ENCODE measurements at places on chromosomes 16 and 17. TPM values are rescaled to one million over a fixed set of nuclear protein-coding genes. Genes with fewer than 3 reads are reported as not detected.

FOXC2 gene
- total RNA-seq: 2.2 TPM

HEATR9 gene
- total RNA-seq: not detected

TP53TG3D gene
- 0.29 TPM for total RNA-seq

MYH13 gene
- not detected for total RNA-seq

DNA sequence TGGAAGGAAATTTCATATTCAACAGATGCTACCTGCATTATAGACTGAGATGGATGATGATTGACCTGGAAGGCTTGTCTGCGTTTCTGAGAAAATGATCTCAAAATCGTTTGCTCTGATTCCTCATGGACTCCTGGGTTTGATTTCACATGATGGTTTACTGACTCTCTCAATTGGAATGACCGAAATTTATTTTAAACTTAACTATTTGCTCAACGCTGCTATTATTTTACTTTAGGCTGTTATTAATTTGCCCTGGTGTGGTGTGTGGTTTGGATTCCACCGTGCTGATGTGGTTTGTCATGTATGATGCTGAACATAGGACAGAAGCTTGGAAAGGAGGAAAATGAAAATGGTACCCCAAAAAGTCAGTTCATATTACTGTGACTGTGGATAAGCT, 37.3 kb upstream of the ELAC2 start:
- no peak overlapping the region for H3K27ac ChIP-seq
- no peaks in the 10 kb centered on the region for H3K4me1 ChIP-seq
- peaks cover 4% of the 10 kb centered on the region for H3K27me3 ChIP-seq
- no peaks in the 10 kb centered on the region for H3K36me3 ChIP-seq

- no peaks in the 10 kb centered on the region for H3K27me3 ChIP-seq
- H3K4me3 ChIP-seq: no peak overlapping the region
- peak; percentile 78 for DNase-seq
- H3K27ac ChIP-seq: no peak overlapping the region
- H3K4me1 ChIP-seq: no peaks in the 10 kb centered on the region
Measured at GRCh38 chr16:57145046-57146021, 40.5 kb downstream of the PSME3IP1 start.

DNA sequence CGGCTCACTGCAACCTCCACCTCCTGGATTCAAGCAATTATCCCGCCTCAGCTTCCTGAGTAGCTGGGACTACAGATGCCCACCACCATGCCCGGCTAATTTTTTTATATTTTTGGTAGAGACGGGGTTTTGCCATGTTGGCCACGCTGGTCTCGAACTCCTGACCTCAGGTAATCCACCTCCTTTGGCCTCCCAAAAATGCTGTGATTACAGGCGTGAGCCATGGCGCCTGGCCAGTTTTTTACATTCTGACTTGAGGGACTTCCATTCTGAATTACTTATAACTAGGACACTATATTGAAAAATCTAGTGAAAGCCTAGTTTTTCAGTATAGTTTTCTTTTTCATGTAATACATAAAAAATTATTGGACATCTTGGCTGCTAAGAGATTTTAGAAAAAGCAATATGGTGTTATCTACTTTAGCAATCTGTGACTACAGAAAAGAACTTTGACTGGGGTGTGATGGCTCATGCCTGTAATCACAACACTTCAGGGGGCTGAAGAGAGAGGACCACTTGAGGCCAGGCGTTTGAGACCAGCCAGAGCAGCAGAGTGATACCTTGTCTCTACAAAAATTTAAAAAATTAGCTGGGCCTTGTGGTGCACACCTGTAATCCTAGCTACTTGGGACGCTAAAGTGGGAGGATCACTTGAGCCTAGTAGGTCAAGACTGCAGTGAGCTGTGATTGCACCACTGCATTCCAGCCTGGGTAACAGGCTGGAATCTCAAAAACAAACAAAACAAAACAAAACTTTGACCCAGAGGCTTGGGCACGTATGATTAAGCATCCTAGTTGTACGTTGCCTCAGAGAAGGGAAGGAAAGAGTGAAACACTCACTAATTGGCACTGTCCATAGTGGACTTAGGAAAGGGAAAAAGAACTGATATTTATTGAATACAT, 26.8 kb upstream of the GOSR1 start:
- no peak overlapping the region for H3K4me3 ChIP-seq
- DNase-seq: peak; percentile 62
- H3K27ac ChIP-seq: peak overlapping the region; percentile 13
- H3K4me1 ChIP-seq: peaks cover 8% of the 10 kb centered on the region

DNA sequence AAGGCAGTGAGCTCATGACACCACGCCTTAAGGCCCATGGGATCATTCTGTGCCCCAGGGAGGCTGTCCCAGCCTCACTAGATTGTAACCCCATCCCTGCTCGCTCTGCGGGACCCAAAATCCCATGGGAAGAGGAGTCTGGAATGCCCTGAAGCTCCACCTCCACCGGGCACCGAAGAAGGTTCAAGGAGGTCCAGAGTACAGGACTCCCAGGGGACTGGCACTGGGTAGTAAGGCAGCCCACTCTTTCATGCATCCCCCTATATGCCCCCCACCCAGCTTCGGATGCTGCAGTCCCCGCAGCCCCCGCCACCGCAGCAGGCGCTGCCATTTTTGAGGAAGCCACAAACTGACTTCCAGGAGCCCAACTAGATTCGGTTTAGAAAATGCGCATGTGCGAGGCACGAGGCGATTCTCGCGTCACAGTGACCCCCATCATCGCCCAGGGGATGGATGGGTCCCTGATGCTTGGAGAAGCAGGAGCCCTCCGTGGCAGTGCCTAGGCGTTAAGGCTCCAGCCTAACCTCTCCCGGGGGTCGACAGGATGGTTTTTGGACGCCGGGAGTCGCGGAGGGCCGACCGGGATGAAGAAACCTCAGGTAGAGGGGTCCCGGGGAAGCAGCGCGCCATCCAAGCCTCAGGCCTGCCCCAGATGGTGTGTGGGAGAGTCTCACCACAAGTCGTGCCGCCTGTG, 1681.0 kb downstream of the TP53TG3F start:
- H3K4me1 ChIP-seq: no peaks in the 10 kb centered on the region
- H3K36me3 ChIP-seq: no peaks in the 10 kb centered on the region
- H3K27ac ChIP-seq: no peak overlapping the region
- no peaks in the 10 kb centered on the region for H3K27me3 ChIP-seq
- DNase-seq: peak; percentile 49
- H3K4me3 ChIP-seq: no peak overlapping the region
